ENCODE measurements at places on chromosomes 16 and 17.

DNA sequence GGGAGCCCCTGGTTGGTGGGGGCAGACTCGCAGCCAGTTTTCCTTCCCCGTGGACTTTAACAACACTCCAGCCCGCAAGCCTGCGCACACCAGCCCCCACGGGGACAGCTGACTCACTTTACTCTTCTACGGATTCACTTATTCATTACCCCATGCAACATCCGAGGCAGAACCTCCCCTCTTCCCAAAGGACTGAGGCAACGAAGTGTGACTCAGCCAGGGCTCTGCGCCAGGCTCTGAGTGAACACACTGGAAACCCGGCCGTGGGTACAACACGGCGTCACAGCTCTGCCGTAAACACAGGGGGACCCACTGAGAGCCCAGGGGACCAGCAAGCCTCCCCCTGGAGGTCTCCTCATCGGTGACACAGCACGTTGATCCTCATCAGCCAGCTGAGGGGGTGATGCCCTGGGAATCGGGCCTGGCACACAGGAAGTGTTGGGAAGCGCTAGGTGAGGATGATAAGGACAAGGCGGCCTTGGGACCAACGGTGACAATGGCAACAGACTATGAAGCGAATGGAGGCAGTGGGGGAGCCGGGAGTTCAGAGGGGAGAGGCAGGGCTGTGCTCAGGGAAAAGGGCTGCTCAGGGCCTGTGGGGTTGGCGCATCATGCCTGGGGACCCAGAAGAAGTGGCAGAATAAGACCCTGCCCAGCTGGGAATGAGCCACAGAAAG lies 14.6 kb downstream of the COTL1 start:
- peak; percentile 71 for DNase-seq

DNA sequence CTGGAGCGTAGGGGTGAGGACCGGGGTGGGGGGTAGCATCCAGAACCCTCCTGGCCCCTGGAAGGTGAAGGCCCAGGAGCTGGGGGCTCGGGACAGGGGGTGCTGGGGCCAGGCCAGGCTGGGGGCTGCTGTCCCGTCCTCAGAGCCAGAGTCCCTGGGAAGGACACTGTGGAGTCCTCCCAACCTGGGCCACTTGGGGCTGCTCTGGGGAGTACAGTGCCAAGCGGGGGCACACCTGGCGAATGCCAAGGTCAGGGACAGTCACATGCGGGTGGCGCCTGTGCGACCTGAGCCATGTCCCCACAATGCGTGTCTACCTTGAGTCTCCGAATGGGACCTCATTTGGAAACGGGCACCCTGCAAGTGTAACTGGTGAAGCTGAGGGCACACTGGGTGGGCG lies 1.2 kb upstream of the PERCC1 start:
- no peak for DNase-seq

- DNase-seq = no peak
Observed at GRCh38 chr17:68812876-68813584, 142.2 kb downstream of the ABCA8 start.

GRCh38 chr16:56057151-56057550 lies 134.1 kb upstream of the GNAO1 start:
- DNase-seq = no peak

GRCh38 chr17:3798273-3799180 lies 2.5 kb downstream of the ITGAE start:
- no peak for DNase-seq

- DNase-seq = peak; percentile 75
Observed at GRCh38 chr17:16363749-16364536, 10.7 kb upstream of the CENPV start.

DNA sequence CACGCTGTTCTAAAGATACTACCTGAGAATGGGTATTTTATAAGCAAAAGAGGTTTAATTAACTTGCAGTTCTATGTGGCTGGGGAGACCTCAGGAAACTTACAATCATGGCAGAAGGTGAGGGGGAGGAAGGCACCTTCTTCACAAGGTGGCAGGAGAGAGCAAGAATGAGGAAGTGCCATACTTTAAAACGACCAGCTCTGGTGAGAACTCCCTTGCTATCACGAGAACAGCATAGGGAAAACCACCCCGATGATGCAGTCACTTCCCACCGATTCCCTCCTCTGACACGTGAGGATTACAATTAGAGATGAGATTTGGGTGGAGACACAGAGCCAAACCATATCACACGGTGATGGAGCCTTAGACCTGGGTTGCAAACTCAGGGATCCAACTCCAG lies 317.5 kb upstream of the EEF2KMT start:
- DNase-seq = no peak

- no peak for DNase-seq
Observed at GRCh38 chr16:4795181-4795827, at the start of gene SMIM22. SMIM22 (plus strand) TSS chr16:4795369; CDS start chr16:4795735, 366 bp downstream.

GRCh38 chr17:55833306-55833705 lies 82.5 kb downstream of the PCTP start:
- no peak for DNase-seq

DNA sequence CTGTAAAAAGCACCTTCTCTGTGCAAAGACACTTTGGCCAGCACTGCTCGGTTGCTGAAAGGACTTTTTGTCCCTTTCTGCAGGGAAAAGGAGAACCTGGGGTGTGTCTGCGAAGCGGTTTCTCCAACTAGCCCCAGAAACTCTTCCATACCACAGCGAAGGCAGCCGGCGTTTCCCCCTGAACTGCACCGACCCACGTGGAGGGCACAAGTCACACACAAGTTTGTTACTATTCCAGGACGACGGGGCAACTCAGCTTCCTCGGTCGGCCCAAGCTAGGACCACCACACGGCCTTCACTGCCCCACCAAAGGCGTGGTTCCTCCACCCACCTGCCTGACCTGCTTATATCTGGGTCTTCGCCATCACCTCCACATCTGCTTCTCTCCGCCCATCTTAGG lies 1.9 kb downstream of the RTN4RL1 start:
- no peak for DNase-seq

GRCh38 chr16:74700116-74700437 lies 585 bp downstream of the MLKL start:
- DNase-seq = no peak

GRCh38 chr16:17590711-17591654 lies 120.2 kb upstream of the XYLT1 start:
- DNase-seq = peak; percentile 75

- no peak for DNase-seq
Observed at GRCh38 chr16:6068063-6068462, 970.5 kb upstream of the EEF2KMT start.

- no peak for DNase-seq
Observed at GRCh38 chr17:48748718-48749566, 20.4 kb upstream of the HOXB13 start.

DNA sequence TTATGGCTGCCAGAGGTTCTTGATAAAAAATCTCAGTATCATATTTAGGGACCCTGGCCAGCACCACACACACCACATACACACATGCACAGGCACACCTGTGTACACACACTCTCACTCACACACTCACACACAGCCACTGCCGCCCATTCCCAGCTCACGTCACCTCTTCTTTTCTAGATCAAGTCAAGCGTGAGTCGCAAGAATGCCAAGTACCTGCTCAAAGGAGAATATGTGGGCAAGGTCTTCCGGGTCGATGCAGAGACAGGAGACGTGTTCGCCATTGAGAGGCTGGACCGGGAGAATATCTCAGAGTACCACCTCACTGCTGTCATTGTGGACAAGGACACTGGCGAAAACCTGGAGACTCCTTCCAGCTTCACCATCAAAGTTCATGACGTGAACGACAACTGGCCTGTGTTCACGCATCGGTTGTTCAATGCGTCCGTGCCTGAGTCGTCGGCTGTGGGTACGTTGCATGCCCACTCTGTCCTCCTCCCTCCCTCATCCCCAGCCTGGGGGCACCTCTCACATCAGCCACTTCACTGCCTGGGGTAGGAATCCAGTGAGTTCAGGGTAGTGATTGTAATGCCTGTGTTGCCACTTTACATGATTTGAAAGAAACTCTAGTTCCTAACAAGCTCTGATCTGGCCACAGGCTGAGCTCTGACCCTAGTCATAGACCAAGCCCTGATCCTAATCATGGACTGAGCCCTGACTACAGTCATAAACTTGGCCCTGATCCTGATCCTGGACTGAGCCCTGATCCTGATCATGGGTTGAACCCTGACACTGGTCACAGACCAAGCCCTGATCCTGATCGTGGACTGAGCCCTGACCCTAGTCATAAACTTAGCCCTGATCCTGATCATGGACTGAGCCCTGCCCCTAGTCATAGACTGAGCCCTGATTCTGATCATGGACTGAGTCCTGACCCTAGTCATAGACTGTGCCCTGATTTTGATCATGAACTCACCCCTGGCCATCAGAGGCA lies 20.4 kb downstream of the CDH5 start:
- DNase-seq = no peak

DNA sequence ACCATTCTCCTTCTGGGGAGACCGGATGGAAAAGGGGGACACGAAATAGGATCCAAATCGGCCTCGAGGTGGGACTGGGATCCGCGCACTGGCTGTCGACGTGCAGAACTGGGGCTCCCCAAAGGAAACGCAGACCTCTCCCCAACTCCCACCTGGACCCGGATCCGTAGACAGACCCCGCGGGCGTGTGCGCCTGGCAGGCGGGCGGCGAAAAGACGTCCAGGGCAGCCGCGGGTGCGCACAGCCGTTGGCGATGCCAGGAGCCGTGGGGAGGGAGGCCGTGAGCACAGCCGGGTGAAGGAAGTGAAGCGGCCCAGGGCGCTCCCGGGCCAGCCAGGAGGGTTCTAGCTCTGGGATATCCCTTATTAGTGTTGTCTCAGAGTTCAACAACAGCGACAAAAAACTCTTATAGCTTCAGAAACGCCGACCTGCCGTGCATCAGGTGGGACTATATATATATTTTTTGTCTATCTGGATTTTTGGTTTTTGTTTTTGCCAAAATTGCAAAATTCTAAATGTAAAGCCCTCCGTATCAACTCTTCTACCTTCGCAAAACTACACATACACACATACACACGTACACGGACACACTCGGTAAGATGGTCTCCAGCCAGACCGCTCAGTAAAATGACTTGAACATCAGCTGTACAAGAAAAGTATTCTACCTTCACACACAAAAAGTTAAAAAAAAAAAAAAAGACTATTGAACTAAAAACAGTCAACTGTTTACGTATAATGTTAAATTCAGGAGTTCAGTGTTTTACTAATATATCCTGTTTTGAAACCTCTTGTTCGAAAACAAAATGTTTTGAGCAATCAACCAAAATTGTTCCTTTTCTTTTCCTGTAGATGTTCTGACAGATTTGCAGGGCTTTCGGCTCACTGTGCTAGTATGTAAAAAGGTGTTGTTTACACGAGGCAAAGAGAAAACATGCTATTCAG lies 5.2 kb upstream of the AATF start:
- DNase-seq = no peak

DNA sequence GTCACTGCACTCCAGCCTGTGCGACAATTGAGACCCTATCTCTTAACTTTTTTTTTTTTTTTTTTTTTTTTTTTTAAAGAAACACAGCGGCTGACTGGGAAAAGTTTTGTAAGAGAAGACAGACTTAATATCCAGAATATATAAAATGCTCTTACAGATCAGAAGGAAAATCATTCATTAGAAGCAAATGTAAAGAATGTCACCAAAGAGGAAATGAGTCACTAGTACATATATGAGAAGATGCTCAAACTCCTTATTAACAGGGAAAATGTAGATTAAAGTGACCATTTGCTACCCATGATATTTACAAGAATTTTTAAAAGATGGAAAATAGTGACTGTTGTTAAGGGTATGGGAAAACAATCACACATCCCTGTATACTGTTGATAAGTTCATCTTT lies 48.9 kb downstream of the RABEP1 start:
- DNase-seq = no peak

- DNase-seq = no peak
Observed at GRCh38 chr16:50718061-50718760, 23.7 kb upstream of the CYLD start.

DNA sequence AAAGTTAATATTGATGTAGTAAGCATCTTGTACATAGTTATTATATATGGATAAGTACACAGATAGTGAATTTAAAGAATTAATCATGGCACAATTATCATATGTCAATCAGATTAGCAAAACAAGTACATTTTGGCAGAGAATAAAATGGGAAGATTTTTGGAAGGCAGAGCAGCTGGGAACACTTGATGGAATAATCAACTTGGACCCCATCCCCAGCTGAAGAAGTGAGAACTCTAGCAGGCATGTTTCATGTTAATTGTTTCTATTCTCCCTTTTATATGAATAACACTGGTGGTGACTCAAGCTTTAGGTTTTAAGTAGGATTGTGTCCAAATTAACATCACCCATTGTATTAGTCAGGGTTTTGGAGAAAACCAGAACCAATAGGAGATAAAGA lies 198.7 kb downstream of the KCNJ2 start:
- no peak for DNase-seq

DNA sequence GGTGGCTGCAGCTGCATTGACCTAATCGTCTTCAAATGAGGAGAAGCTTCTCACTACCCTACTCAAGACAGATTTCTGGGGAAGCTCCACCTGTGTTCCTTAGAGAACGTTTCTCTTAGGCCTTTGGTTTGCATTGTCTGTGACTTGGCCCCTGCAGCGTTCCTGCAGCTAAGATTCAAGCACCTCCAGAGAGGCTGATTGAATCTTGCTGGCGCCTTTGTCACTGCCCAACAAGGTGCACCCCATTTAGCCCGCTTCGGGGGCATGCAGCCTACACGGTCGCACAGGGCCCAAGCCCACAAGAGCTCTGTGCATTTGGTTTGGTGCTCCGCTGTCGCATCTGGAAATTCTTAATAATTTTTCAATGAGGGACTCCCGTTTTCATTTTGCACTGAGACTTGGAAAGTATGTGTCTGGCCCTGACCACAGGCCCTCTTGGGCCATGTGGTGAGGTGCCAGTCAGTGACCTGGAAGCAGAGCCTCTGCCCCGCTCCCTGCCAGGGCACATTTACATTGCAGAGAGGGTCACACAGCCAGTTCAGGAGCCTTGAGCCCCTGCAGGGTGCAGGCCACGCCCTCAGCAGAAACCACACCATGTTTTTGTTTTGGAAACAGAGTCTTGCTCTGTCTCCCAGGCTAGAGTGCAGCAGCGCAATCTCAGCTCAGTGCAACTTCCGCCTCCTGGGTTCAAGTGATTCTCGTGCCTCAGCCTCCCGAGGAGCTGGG lies 51.1 kb upstream of the CACNG5 start:
- DNase-seq = no peak

- DNase-seq = no peak
Observed at GRCh38 chr16:85733839-85734170, 17.1 kb downstream of the C16orf74 start.

DNA sequence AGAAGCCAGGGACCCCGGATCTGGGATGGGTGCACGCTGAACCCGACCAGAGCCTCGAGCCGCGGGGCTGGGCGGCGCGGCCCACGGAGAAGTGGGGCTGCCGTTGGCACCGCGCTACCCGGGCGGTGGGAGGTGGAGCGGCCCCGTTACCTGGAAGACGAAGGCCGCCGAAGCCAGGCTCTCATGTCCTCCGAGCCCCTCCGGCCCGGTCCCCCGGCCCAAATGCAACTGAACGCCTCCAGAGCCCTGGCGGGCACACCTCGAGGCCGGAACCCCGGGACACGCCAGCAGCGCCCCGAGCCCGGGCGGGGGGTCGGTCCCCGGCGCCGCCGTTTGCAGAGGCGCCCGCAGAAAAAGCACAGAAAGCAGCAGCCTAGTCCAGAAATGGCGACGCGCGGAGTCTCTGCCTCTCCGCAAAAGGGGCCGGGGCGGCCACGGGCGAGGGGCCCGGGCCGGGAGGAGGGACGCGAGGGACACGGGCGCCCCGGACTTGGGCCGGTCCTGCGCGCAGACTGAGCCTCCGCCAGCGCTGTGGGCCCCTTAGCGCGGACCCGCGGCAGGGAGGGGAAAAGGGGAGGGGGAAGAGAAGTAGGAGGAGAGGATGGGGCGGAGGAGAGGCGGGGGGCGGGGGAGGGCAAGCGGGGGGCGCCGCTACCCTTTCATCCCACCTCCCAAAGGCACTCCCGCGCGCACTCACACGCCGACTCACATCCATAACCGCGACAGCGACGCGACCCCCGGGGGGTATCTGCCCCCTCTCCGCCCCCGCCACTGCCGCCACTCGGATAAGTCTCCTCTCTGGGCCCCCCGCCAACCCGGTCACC lies 1.4 kb downstream of the AXIN2 start:
- DNase-seq = peak; percentile 13

All from stimulated activated CD4-positive, alpha-beta T cell treated with anti-CD3 and anti-CD28 coated beads, Interleukin-1b, Interleukin-23, amount 100 ng/mL, for 48 hours (primary cell).